ENCODE measurements at places on chromosomes 2 and 18.

DNA sequence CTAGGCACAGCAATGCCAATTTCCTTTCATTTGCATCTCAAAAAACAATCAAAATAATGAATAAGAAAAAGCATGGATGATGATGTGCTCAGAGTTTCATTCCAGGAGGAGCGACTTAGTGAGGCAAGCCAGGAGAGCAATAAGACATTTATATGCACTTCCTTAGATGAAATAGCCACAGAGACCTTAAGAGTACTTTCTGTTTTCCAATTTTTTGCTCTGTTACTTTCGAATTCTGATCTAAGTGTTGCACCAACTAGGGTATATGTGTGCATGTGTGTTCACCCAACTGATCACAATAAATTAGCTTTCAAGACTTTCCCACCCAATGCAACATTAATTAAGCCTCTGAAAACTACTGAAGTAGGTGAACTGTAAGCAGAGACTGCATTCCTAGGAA is 709 bp downstream of the RAB27B start:
- DNase-seq: no peak

- no peak for DNase-seq
Measured at GRCh38 chr2:80255918-80256781, 48.4 kb downstream of the LRRTM1 start.

GRCh38 chr18:54075689-54076088 is 148.8 kb downstream of the MBD2 start:
- no peak for DNase-seq

GRCh38 chr2:63364866-63365265 is 223.4 kb downstream of the WDPCP start:
- DNase-seq: no peak

GRCh38 chr2:182038576-182038975 is 52.9 kb downstream of the PPP1R1C start:
- peak; percentile 83 for DNase-seq

GRCh38 chr2:30631051-30631671 is 176.1 kb downstream of the CAPN13 start:
- peak; percentile 83 for DNase-seq

GRCh38 chr2:216877085-216877484 is 17.2 kb upstream of the TNP1 start:
- DNase-seq: peak; percentile 4

- DNase-seq: no peak
Measured at GRCh38 chr2:44102790-44103562, 65.7 kb upstream of the PPM1B start.

- no peak for DNase-seq
Measured at GRCh38 chr2:20513946-20514345, 67.1 kb downstream of the RHOB start.

DNA sequence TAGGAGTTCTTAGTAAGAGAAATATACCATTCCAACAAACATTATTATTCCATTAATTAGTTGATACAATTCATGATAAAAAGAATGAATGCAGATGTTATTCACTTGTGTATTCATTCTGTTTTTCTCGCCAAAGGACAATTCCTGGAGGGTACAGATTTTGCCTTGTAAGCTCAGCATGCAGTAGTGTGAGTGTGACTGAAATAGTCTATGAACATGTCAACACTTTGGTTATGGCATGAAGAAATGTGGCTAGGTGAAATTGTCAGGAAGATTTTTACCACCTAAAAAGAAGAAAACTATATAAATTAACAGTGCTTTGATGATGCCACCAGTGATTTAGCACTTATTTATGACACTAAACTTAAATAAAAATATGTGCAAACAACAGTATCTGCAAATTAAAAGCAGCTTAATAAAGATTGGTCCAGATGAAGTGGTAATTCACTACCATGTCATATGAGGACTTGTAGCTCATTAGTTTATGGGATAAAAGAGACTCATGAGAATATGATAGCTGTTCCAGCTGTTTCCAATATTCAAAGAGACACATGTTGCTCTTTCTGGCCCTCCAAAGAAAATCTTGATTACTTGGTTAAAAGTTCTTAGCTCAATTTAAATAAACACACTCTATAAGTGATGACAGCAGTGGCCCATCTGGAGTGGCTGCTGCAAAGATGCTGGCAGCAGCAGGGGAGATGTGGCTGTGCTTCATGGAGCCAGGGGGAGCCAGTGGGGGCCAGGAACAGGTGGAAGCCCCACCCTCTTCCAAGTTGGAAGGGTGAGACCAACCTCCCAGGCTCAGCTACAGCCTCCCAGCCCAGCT is 165.0 kb downstream of the CDH19 start:
- DNase-seq: no peak

- DNase-seq: no peak
Measured at GRCh38 chr2:186771850-186772463, 77.0 kb downstream of the ZSWIM2 start.

DNA sequence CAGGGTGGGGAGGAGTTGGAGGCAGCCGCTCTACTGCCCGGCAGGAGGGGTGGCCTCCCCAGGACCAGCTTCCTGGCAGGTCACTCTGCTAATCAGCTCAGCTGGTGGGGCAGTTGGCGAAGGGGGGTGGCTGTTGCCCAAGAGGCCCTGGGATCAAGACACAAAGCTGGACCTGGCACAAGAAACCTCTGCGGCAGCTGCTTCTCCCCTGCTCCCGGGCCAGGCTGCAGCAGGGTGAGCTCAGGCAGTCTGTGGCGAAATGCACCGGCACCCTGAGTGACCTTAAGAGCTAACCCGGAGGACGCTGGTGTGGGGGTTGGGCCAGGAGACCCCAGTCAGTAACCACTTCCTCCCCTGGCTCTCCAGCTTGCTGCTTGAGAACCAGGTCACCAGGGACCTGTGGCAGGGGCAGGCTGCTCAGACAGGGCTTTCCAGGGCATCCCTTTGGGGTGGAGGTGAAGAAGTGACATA is 31.1 kb downstream of the TOGARAM2 start:
- peak; percentile 85 for DNase-seq

GRCh38 chr18:76985156-76985950 is 147.2 kb downstream of the MBP start:
- no peak for DNase-seq

DNA sequence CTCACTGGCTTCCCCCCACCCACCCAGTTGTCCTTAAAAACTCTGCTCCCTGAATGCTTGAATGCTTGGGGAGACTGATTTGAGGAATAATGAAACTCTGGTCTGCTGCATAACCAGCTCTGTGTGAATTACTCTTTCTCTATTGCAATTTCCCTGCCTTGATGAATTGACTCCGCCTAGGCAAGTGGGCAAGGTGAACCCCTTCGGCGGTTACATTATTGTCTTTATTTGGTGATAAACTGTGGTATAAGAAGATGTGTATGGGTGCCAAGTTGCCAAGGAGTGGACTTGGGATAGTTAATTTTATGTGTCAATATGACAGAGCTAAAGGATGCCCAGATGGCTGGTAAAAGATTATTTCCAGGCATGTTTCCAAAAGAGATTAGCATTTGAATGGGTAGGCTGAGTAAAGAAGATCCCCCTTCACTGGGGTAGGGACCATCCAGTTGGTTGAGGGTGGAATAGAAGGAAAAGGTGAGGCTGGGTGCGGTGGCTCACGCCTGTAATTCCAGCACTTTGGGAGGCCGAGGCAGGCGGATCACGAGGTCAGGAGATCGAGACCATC is 98.5 kb upstream of the HAAO start:
- no peak for DNase-seq

- DNase-seq: no peak
Measured at GRCh38 chr2:127097841-127098651, 8.9 kb downstream of the BIN1 start.

DNA sequence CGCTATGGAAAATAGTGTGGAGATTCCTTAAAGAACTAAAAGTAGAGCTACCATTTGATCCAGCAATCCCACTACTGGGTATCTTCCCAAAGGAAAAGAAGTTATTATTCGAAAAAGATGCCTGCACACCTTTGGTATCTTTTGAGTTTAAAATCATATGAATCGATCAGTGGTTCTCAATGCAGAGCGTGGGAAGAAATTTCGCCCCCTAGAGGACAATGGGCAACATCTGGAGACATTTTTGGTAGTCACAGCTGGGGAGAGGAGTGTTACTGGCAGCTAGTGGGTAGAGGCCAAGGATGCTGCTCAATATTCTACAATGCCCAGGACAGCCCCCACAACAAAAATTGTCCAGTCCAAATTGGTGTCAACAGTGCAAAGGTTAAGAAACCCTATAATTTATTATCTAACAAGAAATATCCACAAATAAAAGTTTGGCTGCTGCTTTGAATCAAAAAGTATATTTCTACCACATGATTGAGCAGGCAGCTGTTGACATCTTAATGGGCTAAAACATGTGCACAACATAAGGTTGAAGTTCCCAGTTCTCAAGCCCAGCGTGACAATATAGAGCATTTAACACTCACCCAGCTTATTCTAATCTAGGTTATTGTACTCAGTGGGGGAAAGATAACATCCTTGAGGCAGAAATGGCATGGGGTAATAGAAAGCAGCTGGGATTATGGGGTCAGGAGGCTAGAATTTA is 425.7 kb downstream of the LRATD1 start:
- no peak for DNase-seq

GRCh38 chr2:173664513-173664910 is 300.7 kb downstream of the SP3 start:
- DNase-seq: peak; percentile 58

GRCh38 chr2:209523867-209524266 is 100.0 kb downstream of the MAP2 start:
- DNase-seq: no peak

GRCh38 chr2:118853651-118854291 is 6.3 kb upstream of the EN1 start:
- DNase-seq: no peak

GRCh38 chr2:8633186-8633734 is 48.6 kb upstream of the ID2 start:
- DNase-seq: no peak

GRCh38 chr18:68533641-68534040 is 181.3 kb downstream of the TMX3 start:
- no peak for DNase-seq

- DNase-seq: peak; percentile 82
Measured at GRCh38 chr2:98149333-98149697, 62.3 kb downstream of the VWA3B start.

GRCh38 chr2:194100201-194100600 is 1556.8 kb upstream of the SLC39A10 start:
- DNase-seq: no peak

- DNase-seq: peak; percentile 94
Measured at GRCh38 chr2:232013701-232014353, 52.3 kb downstream of the DIS3L2 start.

- peak; percentile 73 for DNase-seq
Measured at GRCh38 chr2:10124538-10125045, 2.1 kb downstream of the RRM2 start.

DNA sequence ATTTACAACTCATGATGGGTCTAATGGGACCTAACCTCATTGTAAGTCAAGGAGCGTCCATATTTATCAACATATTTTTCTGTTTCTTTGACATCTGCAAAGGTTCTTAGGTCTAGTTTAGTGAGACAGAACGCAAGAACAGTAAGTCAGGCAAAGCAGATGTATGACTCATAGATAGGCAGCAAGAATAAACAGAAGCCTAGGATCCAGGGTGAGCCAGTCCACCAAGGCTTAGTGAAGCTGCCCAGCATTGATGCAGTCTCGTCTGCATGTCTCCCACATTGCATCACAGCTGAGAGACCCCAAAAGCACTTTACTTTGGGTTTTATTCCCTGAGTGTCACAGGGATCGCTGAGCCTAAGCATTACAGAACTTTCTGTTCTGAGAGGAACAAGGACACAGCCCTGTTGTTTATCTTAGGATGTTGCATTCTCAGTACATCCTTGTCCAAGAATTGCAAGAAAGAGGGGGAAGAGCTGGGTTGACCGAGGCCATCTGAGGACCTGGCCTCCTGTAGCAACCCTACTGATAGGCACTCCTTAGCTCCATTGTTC is 29.6 kb upstream of the TMEM177 start:
- peak; percentile 21 for DNase-seq

DNA sequence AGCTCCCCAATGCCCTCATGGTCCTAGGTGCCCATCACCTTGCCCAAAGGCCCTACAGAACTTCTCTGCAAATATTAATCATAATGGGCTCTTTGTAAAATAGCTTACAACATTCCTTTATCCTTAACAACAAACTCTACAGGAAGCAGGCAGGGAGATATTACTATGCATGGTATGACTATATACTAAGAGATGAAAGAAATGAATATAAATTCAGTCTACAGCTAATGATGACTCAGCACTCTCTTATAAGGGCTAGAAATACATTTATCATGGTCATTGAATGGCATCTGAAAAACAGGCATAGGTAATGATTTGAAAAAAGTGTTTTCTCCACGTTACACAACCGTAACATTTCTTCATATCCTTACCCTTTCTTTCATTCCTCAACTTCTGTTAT is 254.8 kb upstream of the DSEL start:
- DNase-seq: peak; percentile 30

DNA sequence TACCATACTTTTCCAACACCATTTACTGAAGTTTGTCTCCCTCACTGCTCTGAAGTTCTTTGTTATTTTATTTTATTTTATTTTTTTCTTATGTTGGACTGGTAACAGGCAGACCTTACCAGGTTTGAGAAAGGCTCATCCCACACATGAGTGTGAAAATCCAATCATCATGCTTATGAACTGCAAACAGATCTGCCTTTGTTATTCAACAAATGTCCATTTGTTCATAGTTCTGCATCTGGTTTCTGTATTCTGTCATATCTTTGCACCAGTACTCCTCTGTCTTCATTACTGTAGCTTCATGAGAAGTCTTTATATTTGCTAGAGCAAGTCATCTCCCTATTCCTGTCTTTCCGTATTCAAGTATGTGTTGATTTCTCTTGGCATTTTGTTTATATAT is 5.3 kb downstream of the RNU2-63P start:
- DNase-seq: no peak

GRCh38 chr2:239876948-239877289 is 148.2 kb downstream of the NDUFA10 start:
- DNase-seq: no peak

GRCh38 chr18:46299465-46300008 is 195.4 kb downstream of the HAUS1 start:
- DNase-seq: no peak

GRCh38 chr2:196063773-196064172 is 4.9 kb downstream of the DNAH7 start:
- no peak for DNase-seq
